ENCODE measurements at places on chromosomes 11 and 22.
A peak's percentile ranks its signal among the peaks of the same experiment; 100 is the strongest.

DNA sequence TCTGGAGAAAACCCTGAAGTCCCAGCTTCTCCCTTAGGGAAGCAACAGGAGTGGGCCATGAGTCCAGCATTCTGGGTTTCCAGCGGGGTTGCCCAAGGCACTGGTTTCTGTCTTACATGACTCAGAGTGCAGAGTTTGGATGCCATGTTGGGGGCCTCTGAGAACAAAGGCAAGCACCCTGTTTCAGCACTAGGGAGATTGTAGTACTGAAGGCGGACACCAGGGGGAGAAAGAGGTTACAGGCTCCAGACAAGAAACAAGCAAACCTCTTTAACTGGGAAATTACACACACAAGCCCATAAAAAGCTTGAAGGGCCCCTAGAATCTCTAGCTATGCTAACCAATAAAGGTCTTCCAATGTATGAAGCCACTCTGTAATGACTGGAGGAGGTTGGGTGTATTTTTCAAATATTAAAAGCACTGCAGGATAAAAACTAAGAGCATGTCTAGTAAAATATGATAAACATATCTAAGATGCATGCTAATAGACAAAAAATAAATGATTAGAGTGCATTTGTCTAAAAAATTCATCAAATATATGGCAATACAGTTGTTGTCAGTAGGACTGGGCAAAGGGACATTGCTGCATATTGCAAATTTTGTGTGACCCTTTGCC is 7.1 kb downstream of the MS4A6E start:
- H3K4me3 ChIP-seq: no peak overlapping the region
- H3K27ac ChIP-seq: peak overlapping the region; percentile 28
- DNase-seq: no peak
- no peaks in the 10 kb centered on the region for H3K36me3 ChIP-seq
- no peaks in the 10 kb centered on the region for H3K27me3 ChIP-seq

DNA sequence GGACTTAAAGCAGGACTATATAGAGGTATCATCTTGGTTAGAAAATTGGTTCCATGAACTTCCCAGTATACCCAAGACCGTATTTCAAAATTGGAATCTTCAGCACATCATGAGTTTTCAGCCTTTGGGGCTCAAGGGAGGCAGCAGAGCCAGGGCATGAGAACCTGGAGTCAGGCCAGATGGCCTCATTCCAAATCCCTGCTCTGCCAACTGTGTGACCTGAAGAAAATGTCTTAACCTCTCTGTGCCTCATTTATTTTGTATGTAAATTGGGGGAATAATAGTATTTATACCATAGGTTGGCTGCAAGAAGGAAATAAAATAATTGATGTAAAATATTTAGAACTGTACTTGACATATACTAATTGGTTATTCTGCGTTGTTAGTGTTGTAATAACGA is 987.6 kb downstream of the TBC1D22A start:
- H3K36me3 ChIP-seq: no peaks in the 10 kb centered on the region
- H3K4me3 ChIP-seq: no peak overlapping the region
- H3K27me3 ChIP-seq: no peaks in the 10 kb centered on the region
- no peak overlapping the region for H3K27ac ChIP-seq

- no peaks in the 10 kb centered on the region for H3K36me3 ChIP-seq
- DNase-seq: no peak
- no peak overlapping the region for H3K4me3 ChIP-seq
- H3K27ac ChIP-seq: no peak overlapping the region
- H3K27me3 ChIP-seq: no peaks in the 10 kb centered on the region
Measured at GRCh38 chr11:96036863-96037262, 113.0 kb upstream of the MTMR2 start.

GRCh38 chr11:124928942-124929665 is 6.7 kb downstream of the HEPACAM start:
- no peak overlapping the region for H3K4me3 ChIP-seq
- H3K27me3 ChIP-seq: no peaks in the 10 kb centered on the region
- no peaks in the 10 kb centered on the region for H3K4me1 ChIP-seq
- no peak overlapping the region for H3K27ac ChIP-seq

- no peak for DNase-seq
- no peak overlapping the region for H3K27ac ChIP-seq
- H3K36me3 ChIP-seq: no peaks in the 10 kb centered on the region
- H3K4me3 ChIP-seq: no peak overlapping the region
- no peaks in the 10 kb centered on the region for H3K27me3 ChIP-seq
Measured at GRCh38 chr11:57341250-57341808, 3.2 kb downstream of the P2RX3 start.

DNA sequence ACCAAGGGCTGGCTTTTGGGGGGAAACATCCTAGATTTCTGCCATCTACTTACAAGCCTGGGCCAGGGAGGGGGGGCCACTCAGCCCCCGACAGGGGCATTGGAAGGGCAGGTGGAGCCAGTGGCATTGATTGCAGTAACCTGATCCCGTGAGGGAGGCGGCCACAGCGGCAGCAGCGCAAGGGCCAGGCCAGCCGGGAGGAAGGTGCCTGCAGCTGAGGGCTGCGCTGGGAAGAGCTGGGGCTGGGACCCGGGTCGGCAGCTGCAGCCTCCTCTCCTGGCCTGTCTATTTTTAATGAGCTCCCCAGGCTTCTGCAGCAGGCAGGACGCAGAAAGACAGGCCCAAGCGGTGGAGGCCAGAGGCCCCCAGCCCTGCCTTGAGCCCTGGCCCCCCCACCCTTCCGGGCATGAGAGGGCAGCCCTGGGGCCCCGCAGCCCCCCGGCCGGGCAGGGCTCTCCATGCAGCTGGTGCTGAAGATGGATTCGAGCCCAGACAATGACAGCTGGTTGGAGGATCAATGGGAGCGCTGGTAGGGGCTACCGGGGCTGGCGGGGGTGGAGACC is 10.6 kb downstream of the FREY1 start:
- H3K36me3 ChIP-seq: no peaks in the 10 kb centered on the region
- H3K27ac ChIP-seq: no peak overlapping the region
- no peak for DNase-seq
- no peaks in the 10 kb centered on the region for H3K27me3 ChIP-seq

GRCh38 chr11:65589444-65590239 is 6.0 kb downstream of the KCNK7 start:
- peaks cover 53% of the 10 kb centered on the region for H3K4me1 ChIP-seq
- H3K36me3 ChIP-seq: peaks cover 8% of the 10 kb centered on the region
- no peaks in the 10 kb centered on the region for H3K27me3 ChIP-seq
- no peak for DNase-seq

DNA sequence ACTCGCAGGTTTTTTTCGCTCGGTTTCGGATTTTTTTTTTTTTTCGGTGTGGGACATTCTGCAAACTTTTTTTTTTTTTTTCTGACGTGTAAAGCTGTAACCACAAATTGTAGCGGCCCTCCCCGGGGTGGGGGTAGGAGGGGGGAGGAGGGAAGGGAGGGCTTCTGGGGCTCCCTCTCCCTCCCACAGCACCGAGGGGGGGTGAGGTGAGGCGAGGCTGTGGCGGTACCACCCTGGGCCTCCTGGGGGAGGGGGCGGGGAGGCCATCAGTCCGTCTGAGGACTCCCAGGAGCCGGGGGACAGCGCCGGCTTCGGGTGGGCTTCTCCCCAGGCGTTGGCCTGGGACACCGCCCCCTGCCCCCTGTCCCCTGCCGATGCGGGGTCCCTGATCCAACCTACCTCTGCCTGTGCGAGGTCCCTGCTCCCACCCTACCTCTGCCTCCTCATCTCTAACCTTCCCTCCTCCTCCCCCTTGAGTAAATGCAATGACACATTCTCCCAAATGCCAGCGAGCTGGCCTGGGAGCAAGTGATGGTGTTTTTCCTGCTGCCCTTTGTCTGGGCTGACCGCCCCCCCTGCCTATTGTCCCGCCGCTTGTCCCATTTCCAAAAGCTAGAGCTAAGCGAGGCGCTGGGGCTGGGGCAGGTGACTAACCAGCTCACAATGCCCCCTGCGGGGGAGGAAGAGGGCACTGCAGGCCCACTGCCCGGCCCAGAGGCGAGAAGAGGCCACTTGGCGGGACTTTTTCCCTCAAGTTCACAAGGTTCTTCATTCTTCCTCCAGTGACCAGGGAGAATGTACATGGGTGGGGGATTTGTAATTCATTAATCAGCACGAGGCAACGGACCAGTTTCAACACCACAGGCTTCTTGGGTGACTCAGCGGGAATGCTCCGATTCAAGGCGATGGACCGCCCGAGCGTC is 511 bp upstream of the CLCF1 start:
- no peaks in the 10 kb centered on the region for H3K27me3 ChIP-seq
- H3K36me3 ChIP-seq: no peaks in the 10 kb centered on the region
- H3K4me1 ChIP-seq: peaks cover 42% of the 10 kb centered on the region
- DNase-seq: no peak

GRCh38 chr22:27164781-27165503 is 507.6 kb downstream of the MIAT start:
- no peak for DNase-seq
- no peaks in the 10 kb centered on the region for H3K36me3 ChIP-seq
- no peak overlapping the region for H3K27ac ChIP-seq
- no peak overlapping the region for H3K4me3 ChIP-seq

GRCh38 chr11:121439759-121440158 is 12.4 kb upstream of the SORL1 start:
- H3K27me3 ChIP-seq: no peaks in the 10 kb centered on the region
- no peak overlapping the region for H3K27ac ChIP-seq
- H3K4me3 ChIP-seq: no peak overlapping the region
- H3K36me3 ChIP-seq: no peaks in the 10 kb centered on the region
- no peak for DNase-seq

- no peak for DNase-seq
- peaks cover 100% of the 10 kb centered on the region for H3K36me3 ChIP-seq
- H3K27me3 ChIP-seq: no peaks in the 10 kb centered on the region
- H3K4me3 ChIP-seq: peak overlapping the region; percentile 37
Measured at GRCh38 chr22:31092161-31092560, 11.0 kb downstream of the SMTN start.

DNA sequence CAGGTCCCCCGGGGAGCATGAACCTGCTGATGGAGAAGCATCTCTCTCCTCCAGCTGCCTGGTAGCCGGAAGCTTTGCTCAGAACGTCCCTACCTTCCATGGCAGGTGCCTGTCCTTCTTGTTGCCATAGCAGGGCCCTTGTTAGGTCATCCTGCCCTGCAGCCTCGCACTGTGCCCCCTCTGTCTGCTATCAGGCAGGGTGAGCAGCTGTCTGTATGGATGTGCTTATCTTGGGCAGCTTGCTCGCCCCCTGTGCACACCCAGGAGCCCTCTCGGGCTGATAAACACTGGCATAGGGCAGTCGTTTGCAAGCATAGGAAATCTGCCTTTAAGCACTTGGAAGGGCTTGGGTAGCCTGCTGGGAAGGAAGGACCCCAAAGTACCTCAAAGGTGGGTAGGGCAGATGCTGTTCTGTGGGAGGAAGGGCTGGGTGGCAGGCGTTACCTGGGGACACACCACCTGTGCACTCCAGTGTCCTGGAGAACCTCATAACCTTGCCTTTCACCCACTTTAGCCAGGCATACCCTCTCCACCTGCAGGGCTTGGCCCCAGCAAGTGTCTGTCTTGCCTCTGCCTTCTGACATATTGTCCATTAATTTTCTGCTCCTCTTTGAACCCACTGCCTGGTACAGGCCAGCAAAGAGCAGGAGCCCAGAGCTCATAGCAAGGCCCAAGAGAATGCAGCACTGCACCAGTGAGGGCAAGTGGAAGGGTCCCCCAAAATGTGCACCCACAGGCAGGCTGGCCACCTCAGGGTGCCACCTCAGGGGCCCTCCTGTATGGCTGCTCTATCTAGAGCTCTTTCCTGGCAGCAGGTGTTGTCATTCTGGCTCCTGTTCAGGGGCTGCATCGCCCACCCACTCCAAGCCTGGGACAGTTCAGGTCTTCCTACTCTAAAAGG is 8.0 kb upstream of the COMT start:
- H3K36me3 ChIP-seq: no peaks in the 10 kb centered on the region
- no peaks in the 10 kb centered on the region for H3K27me3 ChIP-seq
- H3K4me3 ChIP-seq: no peak overlapping the region
- no peak overlapping the region for H3K27ac ChIP-seq
- DNase-seq: no peak
- no peaks in the 10 kb centered on the region for H3K4me1 ChIP-seq

DNA sequence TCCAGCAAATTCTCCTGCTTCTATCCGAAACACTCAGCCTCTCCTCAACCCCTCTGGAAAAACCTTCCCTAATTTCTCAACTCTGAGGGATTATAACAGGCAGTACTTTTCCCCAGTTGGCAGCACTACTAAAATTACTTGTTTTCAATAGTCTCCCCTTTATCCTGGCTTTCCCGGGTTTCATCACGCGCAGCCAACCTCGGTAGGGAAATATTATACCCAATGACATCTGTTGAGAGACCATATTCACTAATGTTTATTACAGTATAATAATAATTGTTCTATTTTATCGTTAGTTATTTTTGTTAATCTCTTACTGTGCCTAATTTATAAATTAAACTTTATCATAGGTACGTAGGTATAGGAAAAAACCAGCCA is 330 bp upstream of the POLD3 start:
- no peaks in the 10 kb centered on the region for H3K27me3 ChIP-seq
- H3K36me3 ChIP-seq: no peaks in the 10 kb centered on the region
- H3K27ac ChIP-seq: peak overlapping the region; percentile 89
- H3K4me1 ChIP-seq: no peaks in the 10 kb centered on the region
- peak overlapping the region; percentile 96 for H3K4me3 ChIP-seq

DNA sequence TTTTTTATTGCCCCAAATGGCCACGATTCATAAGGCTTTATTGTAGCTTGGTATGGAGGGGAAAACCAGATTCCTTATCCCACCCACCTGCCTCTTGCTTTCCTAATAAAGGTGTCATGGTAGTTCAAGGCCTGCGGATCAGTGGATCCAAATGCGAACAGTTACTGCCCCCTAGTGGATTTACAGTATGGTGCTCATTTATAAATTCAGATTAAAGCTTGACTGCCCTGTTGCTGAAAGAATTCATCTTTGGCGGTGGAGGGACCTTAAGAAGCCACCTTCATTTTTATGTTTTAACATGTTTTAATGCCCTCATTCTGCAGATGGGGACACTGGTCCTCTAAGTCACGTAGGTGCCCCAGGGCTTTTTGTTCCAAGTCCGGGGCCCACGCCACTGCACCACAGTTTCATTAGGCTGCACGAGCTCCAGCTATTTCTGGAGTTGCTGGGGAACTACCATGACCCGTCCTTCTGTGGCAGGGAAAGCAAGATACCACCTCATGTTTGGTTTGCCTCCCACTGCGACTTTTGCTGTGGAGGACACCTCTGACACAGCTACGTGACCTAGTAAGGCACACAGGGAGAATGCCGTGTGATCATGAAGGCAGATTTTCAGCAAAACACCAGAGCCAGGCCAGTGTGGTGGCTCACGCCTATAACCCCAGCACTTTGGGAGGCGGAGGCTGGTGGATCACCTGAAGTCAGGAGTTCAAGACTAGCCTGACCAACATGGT is 15.6 kb upstream of the INCENP start:
- no peak overlapping the region for H3K4me3 ChIP-seq
- H3K36me3 ChIP-seq: no peaks in the 10 kb centered on the region
- H3K27me3 ChIP-seq: no peaks in the 10 kb centered on the region
- no peak for DNase-seq
